ENCODE measurements at places on chromosomes 4 and X.

GRCh38 chr4:107824350-107825071, at the start of gene SGMS2:
SGMS2 (plus strand) TSS chr4:107824932; CDS start chr4:107895554, 70,622 bp downstream.
- DNase-seq, result peak; percentile 44

DNA sequence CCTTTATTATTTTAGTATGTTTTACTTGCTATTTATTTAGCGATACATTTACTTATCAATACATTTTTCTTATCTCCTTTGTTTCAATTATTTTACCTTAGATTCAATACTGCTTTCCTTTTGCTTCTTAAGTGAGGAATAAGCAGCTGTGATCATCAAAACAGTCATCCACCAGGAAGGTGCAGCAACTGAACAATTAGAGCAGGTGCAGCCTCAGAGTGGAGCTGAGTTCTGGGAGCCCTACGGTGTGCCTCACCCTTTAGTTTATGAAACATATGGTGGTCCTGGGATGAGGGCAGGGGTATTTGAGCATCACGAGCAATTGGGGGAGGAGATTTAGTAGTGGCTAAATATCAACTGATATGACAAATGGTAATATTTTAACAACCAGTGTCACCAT, 111.0 kb downstream of the FRYL start:
- no peak for DNase-seq

DNA sequence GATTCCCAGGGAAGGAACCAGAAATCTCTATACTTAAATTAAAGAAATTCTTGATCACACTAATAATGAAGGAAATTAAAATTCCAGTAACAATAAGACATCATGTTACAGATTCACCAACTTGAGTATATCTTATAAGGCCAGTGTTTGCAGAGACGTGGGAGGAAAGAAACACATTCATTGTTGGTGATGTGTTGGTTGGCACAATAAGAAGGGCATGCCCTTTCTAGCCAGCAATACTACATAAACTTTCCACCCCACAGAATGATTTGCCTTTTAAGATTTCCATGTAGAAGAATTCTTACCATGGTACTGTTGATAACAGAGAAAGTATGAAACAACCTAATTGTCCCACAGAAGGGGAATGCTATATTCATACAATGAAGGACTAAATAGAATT, 581.5 kb downstream of the STIM2 start:
- no peak for DNase-seq

DNA sequence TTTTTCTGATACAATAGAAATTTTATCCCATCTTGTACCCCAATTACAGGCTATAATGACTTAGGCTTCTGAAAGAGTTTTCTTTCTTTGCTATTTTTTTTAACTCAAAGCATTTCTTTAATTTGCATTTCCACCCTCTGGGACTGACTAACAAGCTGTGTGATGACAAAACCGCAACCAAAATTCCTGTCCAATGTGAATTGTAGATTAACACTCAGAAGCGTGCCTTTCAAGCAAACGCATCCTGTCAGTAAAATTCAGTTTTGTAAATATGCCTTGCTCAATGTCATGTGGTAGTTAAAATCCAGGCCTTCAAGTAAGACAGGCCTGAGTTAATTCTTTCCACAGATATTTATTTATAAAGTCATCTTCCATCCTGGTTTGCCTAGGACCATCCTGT, 50.3 kb downstream of the STK32B start:
- DNase-seq, result no peak

GRCh38 chr4:624705-625590, at the start of gene PDE6B:
PDE6B (plus strand) TSS chr4:625573; CDS start chr4:625627, 54 bp downstream.
- no peak for DNase-seq

GRCh38 chrX:9566150-9566621, 101.3 kb downstream of the TBL1X start:
- DNase-seq, result no peak

GRCh38 chr4:127698789-127699200, 31.4 kb upstream of the SLC25A31 start:
- no peak for DNase-seq

- DNase-seq, result no peak
Observed at GRCh38 chrX:74656079-74656745, 41.8 kb upstream of the RLIM start.

GRCh38 chr4:123308667-123309066, 87.9 kb upstream of the SPRY1 start:
- DNase-seq, result no peak

DNA sequence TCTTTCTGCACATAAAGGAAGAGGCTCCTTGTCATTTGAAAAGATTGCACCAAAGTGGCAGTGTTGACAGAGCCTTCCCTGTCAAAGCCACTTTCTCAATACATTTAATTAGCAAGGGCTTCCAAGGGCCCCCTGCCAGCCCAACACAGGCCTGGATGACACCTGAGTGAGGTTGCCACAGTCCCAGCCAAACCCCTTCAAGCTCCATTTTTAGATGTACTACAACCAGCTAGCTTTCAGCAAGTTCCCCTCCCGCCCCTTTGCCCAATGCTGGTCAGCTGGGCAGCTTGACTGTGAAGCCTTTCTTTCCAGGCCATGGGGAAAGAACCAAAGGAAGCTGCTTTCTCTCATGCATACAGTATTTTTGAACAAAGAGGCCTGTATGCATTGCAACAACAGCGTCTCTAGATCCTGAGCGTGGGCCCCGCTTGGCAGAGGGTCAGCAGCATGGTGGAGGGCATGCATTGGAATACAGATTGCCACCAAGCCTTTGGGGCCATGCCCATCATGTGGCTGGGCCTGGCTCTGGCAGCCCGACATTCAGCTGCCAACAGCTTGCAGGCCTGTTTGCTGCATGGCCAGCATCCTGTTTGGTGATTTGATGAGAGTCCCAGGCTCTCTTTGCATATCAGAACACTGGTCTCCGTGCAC, 261.1 kb upstream of the GATB start:
- no peak for DNase-seq

- DNase-seq, result no peak
Observed at GRCh38 chr4:56259655-56260054, 127.6 kb downstream of the AASDH start.

DNA sequence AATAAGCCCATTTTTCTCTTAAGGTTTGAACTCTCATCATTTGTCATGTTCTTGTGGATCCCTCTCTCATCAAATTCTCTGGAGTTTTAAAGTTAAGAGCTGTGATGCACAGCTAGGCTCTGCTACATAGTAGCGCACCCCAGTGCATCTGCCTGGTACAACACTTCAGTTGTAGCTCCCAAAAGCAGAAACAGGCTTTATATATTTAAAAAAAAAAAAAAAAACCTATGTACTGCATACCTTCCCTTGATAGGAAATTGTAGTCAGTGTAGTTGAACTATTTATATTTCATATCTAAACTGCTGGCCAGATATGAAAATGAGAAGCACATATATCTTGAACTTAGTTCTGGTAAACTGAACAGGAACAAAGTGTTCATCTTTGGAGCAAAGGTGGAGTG, 131.4 kb downstream of the KLHL13 start:
- no peak for DNase-seq

GRCh38 chrX:3545901-3546300, 167.5 kb downstream of the PRKX start:
- DNase-seq, result no peak

DNA sequence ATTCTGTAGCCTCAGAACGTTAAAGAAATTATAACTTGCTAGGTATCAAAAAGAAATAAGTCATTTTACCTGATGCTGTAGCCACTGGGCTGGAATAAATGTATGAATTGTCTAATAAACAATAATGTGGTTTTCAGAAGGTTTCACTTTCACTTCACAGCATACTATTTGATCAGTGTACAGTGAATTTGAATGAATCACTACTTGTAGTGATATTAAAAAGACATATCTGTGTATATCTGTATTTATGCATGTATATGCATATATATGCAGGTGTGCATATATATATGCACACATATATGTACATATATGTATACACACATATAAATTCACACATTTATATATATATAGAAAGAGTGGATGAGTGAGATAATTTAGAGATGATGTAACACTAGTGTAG, 440.0 kb upstream of the PCDH10 start:
- DNase-seq, result no peak

DNA sequence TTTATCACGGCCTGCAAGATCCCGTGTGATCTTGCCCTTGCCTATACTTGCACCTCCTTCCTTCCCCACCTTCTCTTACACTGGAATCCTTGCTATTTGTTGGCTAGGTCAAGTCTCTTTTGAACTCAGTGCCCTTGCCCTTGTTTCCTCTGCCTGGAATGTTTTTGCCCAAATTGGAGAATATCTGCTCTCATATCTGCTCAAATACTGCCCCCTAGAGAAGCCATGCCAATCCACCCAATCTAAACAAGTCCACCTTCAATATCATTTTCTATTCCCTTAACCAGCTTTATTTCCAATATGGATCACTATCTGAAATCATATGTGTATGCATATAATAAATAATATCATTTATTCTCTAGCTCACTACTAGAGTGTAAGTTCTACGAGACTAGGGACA, 1044.2 kb upstream of the FTHL17 start:
- no peak for DNase-seq

GRCh38 chrX:53186351-53186750, 38.7 kb downstream of the KDM5C start:
- DNase-seq, result peak; percentile 21

- DNase-seq, result no peak
Observed at GRCh38 chrX:112837531-112837930, 3.1 kb downstream of the AMOT start.

All from stimulated activated CD4-positive, alpha-beta T cell treated with anti-CD3 and anti-CD28 coated beads, TNF-alpha, amount 100 ng/mL, for 48 hours (primary cell).